Mesothelial cell of epicardium (in vitro differentiated cells): ENCODE measurements at places on chromosomes 12 and 14.

DNA sequence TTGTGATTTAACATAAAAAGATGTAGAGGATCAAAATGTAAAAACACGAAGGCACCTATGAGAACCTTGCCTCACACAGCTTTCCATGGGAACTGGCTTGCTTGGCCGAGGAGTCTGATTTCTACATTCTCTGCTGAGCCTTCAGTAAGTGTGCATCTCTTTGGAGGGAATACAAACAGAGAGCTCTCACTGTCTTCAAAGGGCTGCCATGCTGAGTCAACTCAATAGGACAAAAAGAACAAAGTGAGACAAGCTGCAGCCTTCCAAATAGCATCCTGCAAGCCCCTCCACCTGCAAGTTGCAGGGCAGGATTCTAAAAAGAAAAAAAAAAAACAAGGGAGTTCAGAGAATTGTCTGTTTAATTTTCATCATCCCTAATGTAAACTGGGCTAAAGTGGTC is 411.9 kb downstream of the NELL2 start:
- no peak for DNase-seq

DNA sequence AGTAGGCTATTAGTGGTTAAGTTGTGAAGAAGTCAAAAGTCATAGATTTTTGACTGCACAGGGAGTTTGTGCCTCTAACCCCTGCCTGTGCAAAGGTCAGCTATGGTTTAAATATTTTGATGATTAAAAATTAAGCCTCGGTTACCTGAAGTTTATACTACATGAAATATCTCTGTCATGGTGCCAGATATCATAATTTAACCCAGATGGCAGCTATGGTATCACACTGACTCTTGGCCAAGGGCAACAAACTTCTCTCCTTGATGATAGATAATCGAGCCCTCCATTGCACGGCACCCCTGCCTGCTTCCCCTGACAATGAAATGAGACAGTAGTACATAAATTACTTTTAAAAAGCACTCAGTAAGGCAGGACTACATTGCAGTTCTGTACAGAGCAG is 80.8 kb downstream of the SLC35F4 start:
- no peak for DNase-seq

DNA sequence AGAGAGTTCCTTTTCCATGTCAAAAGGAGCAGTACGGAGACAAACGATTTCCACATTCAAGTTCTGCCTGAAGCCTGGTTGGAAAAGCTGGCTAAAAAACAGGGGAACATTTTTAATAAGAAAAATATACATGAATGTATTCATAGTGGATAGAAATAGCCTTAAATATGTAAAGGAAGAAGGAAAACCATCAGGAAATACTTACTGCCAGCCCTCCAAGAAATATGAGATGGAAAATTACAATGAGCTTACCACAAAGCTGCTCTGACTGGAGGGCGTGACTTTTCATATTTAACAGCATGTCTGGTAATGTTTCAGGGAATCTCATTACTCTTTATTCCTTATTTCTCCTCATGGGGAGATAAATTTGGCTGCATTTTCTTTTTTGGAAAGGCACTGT is 75.9 kb upstream of the ZDHHC17 start:
- no peak for DNase-seq

GRCh38 chr12:29110506-29111442 is 38.3 kb upstream of the FAR2 start:
- no peak for DNase-seq

GRCh38 chr12:22118238-22118790 is 72.3 kb downstream of the CMAS start:
- no peak for DNase-seq

- no peak for DNase-seq
These were observed 174.1 kb upstream of the TMTC1 start for GRCh38 chr12:29957835-29958234.

DNA sequence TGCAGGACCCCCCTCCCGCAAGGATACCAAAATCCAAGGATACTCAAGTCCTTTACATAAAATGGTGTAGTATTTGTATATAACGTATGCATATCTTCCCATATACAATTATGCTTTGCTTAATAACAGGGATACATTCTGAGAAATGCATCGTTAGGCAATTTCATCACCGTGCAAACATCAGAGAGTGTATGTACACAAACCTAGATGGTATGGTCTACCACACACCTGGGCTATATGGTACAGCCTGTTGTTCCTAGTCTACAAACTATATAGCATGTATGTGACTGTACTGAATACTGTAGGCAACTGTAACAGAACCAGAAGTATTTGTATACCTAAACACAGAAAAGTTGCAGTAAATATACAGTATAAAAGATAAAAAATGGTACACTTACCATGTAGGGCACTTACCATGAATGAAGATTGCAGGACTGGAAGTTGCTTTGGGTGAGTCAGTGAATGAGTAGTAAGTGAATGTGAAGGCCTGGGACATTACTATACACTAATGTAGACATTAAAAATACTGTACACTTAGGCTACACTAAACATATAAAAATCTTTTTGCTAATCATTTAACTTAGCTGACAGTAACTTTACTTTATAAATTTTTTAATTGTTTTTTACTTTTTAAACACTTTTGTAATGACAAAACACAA is 141.1 kb downstream of the SLC41A2 start:
- no peak for DNase-seq

- DNase-seq: no peak
These were observed 21.1 kb downstream of the PRKCH start for GRCh38 chr14:61342486-61342885.

DNA sequence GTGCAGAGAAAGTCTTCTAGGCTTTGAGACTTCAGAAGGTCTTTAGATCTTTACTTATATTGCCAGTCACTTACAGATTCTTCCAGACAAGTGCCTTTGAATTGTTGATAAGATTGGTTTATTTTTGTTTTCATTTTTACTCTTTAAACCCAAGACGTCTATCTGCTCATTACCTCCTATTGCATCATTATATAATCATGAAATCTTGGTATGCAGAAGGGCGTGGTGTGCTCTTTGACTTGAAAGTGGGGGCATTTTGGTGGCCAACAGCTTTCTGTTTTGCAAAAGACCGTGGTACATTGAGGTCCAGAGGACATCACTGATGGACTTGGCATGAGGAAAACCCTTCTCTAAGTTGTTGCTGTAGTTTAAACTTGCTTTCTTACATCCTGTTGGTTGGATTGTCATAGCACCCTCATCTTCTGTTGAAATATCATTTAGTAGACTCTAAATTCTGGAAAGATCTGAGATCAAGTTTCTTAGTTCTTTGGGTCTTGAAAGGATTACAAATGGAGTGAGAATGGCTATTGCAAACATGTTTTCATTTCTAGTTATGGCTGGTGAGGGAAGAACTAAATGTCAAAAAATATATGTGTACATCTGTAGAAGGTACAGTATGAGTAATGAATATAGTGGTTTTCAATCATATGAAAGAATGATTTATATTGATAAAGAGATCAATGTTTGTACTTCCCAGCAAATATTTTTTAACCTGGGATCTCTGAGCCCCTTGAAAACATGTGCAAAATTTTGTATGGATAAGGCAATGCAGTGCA is 441.8 kb downstream of the NRXN3 start:
- DNase-seq: no peak

GRCh38 chr12:76450690-76451089 is 102.5 kb upstream of the BBS10 start:
- DNase-seq: no peak

GRCh38 chr12:32828552-32828951 is 68.0 kb downstream of the PKP2 start:
- no peak for DNase-seq

GRCh38 chr12:109615556-109616229 is 42.1 kb downstream of the MVK start:
- no peak for DNase-seq

DNA sequence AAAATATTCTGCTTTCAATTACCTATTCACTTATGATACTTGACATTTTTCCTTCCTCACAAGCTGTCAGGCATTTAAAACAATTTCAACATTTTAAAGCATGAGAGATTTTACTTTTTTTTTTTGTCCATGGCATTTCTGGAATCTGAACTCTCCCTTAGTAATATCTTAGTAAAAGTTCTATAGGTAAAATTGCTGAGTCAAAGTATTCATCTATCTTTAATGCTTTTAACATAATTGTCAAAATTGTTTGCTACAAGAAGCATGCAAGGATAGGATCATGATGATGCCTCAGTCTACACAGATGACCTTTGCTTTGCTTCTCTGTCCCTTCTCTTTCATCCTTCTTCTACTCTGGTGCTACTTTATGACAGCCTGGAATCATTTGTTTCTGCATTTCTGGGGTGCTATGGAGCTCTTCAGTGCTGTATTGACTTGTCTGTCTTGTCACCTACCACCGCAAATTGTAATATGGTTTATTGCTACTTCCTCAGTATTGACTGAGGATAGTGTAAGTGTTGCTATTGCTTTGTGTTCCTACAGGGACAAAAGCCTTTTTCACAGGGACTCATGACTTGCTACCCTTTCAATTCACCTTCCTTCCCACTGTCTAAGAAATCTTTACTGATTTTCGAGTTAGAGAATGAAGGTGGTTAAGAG is 589.8 kb upstream of the ATP2B1 start:
- DNase-seq: no peak

- DNase-seq: no peak
These were observed at the start of gene SETD1B for GRCh38 chr12:121803861-121804416. SETD1B (plus strand) TSS chr12:121804009; CDS start chr12:121804738, 729 bp downstream.

DNA sequence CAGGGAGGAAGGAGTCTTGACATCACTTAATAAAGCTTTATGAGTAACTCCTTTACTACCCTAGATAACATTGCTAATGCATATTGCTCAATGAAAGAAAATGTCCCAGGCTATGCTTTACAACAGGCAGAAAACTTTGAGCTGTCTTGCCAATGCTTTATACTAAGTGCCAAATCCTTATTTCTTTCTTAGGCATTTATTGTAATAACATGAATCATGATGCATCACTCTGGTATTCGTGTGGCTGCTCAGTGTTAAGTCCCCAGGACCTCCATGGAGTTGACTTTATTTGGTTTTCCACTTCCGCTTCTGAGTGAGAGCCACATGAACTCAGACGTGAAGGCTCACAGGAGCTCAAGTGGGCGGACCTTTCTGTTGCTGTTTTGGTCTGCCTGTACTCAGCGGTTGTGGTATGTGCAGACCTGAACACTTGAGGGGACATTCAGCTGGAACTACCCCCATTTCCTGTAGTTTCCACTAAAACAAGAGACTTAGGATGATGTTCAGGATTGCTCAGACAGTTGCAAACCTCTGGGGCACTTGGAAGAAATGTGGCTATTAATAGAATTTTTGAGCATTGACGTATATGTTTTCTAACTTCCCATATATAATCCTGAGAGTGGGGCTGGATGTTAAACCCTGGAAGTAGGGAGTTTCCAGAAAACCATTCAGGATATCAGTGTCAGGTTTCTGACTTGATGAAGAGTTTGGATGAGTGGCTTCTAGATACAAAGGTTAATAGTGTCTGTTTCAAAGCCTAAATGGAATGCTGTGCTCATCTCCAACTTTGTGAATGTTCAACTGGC is 258.6 kb downstream of the MSRB3 start:
- DNase-seq: no peak

DNA sequence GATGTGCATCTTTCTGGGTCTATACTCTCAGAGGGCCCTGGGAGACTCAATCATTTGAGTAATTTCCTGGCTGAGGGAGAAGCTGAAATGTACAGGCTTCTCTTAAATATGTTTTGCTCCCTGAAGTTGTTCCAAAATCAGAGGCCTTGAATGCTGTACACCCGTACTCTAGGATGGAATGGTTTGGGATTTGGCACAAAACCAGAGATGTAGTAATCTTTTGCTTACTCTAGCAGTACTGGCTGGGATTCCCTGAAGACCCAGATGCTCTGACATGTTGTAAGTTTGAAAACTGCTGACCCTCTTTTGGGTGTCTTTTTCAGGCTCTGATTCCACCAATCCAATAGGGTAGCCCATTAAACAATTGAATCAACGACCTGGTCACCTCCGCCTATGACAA is 10.4 kb downstream of the ACACB start:
- no peak for DNase-seq

GRCh38 chr14:45136399-45136798 is 669 bp downstream of the FANCM start:
- no peak for DNase-seq

DNA sequence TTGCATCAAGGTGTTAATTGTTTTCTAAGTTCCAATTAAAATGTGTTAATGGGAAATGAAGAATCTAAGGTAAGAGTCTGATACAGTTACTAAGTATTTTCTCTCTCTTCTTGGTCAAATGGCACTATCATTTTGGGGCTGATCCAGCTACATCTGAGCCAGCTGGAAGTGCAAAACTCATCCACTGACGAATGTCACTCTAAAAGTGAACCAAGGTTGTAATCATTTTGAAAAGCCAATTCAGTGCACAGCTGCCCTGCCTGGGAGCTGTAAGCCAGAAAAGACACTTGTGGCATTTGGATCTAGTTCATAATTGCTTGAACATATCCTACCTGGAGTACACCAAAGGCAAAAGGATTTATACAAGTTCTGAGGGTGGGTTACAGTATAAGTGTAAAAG is 1011.3 kb downstream of the AACS start:
- DNase-seq: no peak

DNA sequence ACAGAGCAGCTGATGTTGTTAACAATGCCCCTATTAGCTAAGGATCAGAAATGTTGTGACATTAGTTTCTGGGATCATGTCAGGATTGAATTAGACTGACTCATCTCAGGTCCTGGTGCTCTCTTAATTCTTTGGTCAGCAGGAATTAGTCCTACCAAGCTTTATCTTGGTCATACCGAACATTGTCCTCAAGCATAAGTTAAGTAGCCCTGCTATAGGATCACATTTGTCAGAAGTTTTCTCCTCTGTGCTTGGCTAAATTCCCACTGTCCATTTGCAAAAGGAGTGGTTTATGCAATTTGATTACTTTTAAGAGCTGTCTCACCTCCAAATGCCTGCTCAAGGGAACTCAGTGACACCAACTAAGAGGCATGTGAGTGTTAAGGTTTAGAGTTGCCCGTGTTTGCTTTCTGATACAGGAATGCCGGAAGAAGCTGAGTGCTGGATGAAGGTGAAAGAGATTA is 48.4 kb upstream of the IFNG-AS1 start:
- no peak for DNase-seq

GRCh38 chr14:36505892-36506731 is 13.9 kb downstream of the NKX2-1 start:
- no peak for DNase-seq

- DNase-seq: no peak
These were observed 374.9 kb downstream of the GXYLT1 start for GRCh38 chr12:41769810-41770209.

DNA sequence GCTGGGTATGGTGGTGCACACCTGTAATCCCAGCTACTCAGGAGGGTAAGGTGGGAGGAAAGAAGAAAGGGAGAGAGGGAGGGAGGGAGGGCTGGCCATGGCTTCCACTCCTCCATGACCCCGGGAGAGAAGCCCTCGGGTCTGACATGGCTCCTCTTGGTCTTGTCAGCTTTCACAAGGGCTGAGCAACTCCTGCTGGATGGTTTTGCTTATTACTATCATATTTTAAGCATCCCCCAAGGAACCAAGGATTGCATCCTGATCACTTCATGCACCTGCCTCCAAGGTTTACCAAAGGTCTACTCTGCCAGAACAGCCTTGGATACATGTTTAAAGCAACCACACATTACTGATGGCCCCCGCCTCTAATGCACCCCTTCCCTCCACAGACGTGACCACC is 28.0 kb upstream of the NCOR2 start:
- no peak for DNase-seq

GRCh38 chr12:8897081-8897480 is 17.2 kb upstream of the PHC1 start:
- no peak for DNase-seq

- no peak for DNase-seq
These were observed 27.4 kb downstream of the PCNX1 start for GRCh38 chr14:70934502-70935134.
